ENCODE measurements at places on chromosomes 12 and 14. TPM values are rescaled to one million over a fixed set of nuclear protein-coding genes. Genes with fewer than 3 reads are reported as not detected.

AMN gene
- polyA plus RNA-seq: 467 TPM

TBX3 gene
- polyA plus RNA-seq: 18.8 TPM

SPRYD3 gene
- 37.6 TPM for polyA plus RNA-seq

PARPBP gene
- 9.9 TPM for polyA plus RNA-seq

DMAC2L gene
- 13.6 TPM for polyA plus RNA-seq

NUBPL gene
- 2.2 TPM for polyA plus RNA-seq

KCNJ8 gene
- polyA plus RNA-seq: 0.22 TPM

ZCRB1 gene
- polyA plus RNA-seq: 38.4 TPM

DNA sequence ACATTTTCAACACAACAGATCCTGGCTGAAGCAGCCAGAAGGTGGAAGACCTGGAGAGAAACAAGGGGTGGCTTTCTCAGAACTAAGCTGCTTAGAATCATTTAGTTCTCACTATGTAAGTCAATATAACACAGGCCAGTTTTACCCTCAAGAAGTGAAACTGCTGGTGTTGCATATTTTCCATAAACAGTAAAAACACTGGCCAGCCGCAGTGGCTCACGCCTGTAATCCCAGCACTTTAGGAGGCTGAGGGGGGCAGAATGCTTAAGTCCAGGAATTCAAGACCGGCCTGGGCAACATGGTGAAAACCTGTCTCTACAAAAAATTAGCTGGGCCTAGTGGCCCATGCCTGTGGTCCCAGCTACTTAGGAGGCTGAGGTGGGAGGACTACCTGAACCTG is 11.6 kb downstream of the STX2 start:
- peak; percentile 41 for DNase-seq

DNA sequence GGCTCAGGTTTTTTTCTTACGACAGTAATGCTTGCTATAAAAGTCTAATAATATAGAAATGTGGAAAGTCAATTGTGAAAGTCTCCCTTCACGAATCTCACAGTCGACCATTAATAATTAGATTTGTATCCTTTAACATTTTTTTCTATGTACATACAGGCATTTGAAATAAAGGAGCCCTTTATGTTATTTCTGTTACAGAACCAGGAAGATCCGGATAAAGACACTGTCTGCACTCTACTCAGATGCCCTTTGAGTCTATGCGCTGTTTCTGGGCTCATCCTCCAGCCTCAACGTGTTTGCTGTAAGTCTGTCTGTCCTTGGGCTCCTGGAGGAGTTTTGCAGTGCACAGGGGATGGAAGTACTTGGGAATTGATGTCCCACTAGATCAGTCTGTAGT is 212.2 kb upstream of the ATP2B1 start:
- DNase-seq: no peak

GRCh38 chr12:80269803-80270552 is 170.6 kb downstream of the OTOGL start:
- DNase-seq: peak; percentile 51

- DNase-seq: no peak
Measured at GRCh38 chr14:22579881-22580280, 9.1 kb downstream of the DAD1 start.

- DNase-seq: no peak
Measured at GRCh38 chr12:16118586-16118985, 158.9 kb downstream of the SLC15A5 start.

DNA sequence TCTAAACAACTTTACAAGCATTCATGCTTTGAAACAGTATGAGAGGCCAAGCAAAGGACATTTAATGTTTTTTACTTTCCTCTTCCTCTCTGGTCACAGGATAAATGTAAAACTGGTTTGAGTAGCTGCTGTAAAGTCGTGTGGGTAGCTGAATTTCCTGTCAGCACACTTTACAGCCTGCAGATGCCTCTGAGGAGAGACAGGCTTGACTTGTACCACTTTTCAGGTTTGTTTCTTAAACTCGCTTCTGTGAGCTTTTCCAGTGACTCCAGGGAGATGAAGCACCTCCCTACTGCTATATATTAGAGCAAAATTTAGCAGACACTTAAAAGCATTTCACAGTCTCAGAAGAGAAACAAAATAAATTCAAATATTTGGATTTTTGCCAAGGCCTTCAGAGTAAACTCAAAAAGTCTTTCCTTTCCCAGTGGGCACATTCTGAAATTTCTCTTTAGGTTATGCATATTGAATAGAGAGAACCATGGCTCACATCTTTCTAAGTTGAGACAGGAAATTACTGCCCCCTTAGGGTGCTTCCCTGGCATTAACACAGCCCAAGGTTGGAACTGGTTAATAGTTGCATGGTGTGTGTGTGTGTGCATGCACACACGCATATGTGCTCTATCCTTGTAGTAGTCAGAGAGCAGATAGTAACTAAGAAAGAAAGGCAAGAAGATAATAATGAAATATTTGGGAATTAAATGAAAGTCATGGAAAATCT is 557.3 kb upstream of the MIS18BP1 start:
- no peak for DNase-seq

DNA sequence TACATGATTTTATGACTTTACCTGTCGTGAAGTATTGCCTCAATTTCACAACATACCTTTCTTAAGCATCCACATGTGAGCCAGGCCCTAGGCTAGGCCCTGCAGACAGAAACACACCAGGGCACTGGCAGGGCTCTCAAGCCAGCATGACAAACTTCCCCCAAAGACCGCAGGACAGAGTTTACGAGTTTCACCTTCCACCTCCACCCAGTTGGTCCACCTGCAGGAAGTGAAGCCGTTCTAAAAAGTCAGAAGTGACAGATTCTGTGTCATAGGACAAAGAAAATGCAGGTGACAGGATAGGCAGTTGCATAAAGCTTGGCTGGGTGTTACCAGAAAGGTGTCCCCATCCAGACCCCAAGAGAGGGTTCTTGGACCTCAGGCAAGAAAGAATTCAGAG is 382.3 kb downstream of the PCNX1 start:
- peak; percentile 7 for DNase-seq

DNA sequence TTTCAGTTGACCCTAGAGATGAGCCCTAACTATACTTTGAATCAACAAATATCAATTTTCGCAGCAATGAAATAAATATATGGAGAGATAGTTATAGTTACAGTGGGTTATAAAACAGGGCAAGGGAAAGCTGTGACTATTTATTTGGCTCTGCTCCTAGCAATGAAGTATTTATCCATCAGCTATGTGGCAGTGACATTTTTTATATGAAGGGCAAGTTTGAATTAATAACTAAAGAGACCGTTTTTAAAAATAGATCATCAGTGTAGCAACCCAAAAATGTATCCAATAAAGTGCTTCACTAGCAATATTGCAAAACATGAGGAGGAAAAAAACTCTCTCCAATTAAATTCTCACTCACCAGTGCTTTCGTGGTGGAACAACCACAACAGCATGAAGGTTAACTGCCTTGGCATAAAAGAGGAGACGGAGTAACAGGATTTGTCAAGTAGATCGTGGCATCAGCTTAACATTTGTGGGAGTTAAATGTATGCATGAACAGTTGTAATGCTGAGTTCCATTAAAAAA is 58.1 kb upstream of the NUDT4 start:
- DNase-seq: no peak

GRCh38 chr12:89821896-89822295 is 113.3 kb upstream of the ATP2B1 start:
- DNase-seq: no peak

GRCh38 chr14:64889352-64889751 is 9.6 kb upstream of the SPTB start:
- DNase-seq: no peak

GRCh38 chr12:106645074-106645421 is 62.2 kb downstream of the RFX4 start:
- DNase-seq: peak; percentile 12

DNA sequence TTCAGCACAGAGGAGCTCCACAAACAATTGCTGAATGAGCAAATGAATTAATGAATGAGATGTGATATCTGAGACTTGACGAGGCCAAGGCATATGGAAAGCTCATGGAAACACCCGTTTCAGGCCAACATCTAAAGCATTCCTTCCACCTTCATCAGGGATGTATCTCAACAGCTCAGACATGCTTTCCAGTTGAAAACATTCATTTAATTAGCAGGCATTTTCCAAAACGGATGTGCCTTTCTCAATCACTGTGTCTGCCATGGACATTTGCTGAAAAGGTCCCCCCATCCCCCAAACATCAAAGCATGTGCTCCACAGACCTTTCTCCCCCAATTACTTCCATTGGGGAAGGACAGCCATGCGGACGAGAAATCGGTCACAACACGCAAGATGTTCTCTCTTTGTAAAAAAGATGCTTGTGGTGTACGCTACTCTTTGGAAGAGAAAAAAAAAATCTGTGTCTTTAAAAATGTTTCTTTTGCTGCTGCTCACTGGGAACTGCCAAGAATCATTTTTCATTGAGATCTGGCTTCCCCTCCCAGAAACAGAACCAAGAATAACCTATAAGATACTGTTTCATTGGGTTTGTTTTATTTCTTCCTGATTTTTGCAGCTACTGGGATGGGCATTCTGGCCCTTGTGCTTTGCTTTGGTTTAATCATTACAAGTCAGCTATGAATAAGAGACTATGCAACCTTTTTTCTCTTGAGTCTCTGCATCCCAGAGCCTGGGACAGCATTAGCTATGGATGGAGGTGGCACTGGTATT is 528.2 kb downstream of the MED13L start:
- DNase-seq: peak; percentile 42

DNA sequence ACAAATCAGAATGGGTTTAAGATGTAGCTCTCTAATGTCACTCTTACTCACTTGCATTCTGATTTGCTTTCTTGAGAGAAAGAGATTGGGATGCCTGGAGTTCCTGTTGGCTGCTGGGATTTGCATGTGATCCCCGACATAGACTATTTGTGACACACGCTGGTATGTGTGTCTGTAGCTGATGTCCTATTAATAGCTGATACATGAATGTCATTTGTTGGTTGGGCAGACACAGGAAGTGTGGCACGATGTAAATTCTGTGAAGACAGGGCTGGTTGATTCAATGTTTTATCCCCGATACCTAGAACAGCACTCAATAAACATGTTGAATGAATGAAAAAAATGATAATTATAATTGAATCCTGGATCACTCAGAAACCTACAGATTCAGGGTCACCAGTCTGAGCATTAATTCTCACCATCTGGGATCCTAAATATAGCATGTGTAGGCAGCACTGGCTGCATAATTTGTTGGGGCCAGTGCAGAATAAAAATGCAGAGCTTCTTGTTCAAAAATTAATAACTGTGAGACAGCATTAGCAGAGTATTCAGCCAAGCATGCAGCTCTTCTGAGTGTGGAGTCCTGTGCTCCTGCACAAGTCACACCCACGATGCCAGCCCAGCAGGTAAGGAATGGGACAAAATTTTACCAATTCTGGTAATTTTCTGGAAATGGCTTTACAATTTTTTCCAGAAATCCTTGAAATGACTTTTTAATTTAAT is 35.5 kb upstream of the SOCS2 start:
- DNase-seq: no peak

DNA sequence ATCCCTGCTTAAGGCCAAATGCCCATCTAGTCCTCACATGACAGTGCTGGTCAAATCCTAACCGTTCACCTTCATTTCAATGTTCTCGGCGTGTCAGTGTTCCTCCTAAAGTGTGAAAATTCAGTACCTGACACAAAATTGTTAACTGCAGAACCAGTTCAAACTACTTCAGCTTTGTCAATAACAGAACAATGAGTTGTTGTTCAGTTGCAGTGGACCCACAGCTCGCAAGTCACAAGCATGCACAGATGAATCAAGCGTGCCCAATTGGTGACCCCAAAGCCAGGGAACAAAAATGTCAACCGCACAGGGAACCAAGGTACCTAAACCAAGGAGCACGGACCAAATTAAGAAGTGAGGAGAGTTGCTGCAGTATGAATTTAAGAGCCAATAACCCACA is 23.2 kb downstream of the NRDE2 start:
- no peak for DNase-seq

DNA sequence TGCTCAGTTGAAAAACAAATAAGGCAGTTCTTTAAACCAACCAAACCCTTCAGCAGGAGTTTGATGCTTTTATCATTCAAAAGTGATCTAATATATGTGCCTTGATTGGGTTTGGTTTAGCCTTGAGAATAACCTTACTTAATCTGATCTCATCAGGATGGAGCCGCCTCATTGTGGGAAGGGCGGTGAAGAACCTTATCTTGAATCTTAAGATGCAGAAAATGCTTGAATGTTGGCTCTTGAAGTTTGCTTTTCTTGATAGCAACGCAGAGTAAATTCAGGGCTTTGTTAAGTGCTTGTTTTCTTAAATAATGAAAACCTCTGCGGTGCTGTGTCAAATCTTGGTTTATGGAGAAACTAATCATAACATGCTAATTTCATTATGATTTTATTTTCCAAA is 138.2 kb downstream of the MON2 start:
- DNase-seq: no peak
